ENCODE measurements at places on chromosomes 3 and 15. TPM values are rescaled to one million over a fixed set of nuclear protein-coding genes. Genes with fewer than 3 reads are reported as not detected.
A peak's percentile ranks its signal among the peaks of the same experiment; 100 is the strongest.

Gene KCNMB3
- 5.0 TPM for polyA plus RNA-seq

Gene AADACL2
- polyA plus RNA-seq, result 0.01 TPM

Gene MASP1
- polyA plus RNA-seq, result 56.6 TPM

Gene NPAP1
- 0.36 TPM for polyA plus RNA-seq

Gene FRMD5
- polyA plus RNA-seq, result 1.7 TPM

Gene CD47
- 86.7 TPM for polyA plus RNA-seq

Gene MCTP2
- 18.7 TPM for polyA plus RNA-seq

Gene CYP1A2
- polyA plus RNA-seq, result not detected

GRCh38 chr15:65032801-65033537 is 3.5 kb upstream of the MTFMT start:
- no peaks in the 10 kb centered on the region for H3K36me3 ChIP-seq
- peak overlapping the region; percentile 31 for H3K27ac ChIP-seq
- H3K27me3 ChIP-seq, result no peaks in the 10 kb centered on the region
- DNase-seq, result peak; percentile 76

DNA sequence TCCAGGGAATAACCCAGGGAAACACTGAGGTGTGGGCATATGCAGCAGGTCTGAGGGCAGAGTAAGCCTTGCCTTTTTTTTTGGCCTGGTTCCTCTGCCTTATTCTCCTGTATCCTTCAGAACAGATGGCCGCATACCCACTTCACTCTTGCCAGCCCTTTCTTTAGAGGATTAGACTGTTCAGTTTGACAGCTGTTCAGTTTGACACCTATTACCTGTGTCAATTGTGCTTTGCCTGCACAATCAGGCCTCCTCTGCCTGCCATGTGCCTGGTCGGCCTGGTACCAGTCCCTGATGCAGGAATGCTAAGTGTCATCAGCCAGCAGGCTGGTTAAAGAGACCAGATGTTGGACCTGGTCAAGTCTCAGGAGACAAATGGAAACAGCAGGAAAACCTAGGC is 22.3 kb downstream of the TM6SF1 start:
- no peak overlapping the region for H3K4me3 ChIP-seq

- H3K4me1 ChIP-seq, result peaks cover 6% of the 10 kb centered on the region
- H3K4me3 ChIP-seq, result peak overlapping the region; percentile 63
- no peaks in the 10 kb centered on the region for H3K27me3 ChIP-seq
- DNase-seq, result peak; percentile 98
These were observed 68.7 kb downstream of the SLTM start for GRCh38 chr15:58864602-58865424.

DNA sequence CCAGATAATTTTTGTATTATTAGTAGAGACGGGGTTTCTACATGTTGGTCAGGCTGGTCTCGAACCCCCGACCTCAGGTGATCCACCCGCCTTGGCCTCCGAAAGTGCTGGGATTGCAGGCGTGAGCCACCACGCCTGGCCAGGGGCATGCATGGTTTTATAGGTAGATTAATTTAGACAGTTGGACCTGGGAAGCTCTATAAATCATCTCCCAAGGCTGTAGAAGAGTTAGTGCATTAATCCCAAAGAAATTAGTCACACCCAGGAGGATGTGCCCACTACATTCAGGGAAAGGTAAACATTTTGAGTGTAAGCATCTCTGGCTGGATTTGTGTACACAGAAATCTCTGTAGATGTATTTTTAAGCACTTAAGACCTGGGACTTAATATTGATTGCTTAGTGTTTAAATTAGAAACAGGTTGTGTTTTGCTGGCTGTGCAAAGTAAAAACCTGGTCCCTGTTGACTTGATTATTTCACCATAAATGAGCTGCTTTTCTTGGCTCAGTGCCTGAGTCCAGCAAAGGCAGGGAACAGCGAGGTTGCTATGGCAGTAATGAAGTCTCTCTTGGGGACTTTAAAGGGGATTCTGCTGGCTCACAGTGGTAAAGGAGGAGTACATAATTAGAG is 19.2 kb downstream of the EXOSC7 start:
- H3K27ac ChIP-seq, result peak overlapping the region; percentile 82
- peaks cover 50% of the 10 kb centered on the region for H3K36me3 ChIP-seq
- no peaks in the 10 kb centered on the region for H3K27me3 ChIP-seq

DNA sequence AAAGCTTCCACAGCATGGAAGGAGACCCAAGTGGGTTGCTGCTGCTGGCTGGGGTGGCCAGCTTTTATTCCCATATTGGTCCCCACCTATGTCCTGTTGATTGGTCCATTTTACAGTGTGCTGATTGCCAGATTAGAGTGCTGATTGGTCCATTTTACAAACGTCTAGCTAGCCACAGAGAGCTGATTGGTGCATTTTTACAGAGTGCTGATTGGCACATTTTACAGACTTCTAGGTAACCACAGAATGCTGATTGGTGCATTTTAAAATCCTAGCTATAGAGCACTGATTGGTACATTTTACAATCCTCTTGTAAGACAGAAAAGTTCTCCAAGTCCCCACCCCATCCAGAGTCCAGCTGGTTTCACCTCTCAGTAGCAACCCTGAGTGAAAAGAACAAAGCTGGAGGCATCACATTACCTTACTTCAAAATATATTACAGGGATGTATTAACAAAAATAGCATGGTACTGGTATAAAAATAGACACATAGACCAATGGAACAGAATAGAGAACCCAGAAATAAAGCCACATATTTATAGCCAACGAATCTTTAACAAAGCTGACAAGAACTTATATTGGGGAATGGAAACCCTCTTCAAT is 7.5 kb upstream of the ACVR2B start:
- no peaks in the 10 kb centered on the region for H3K36me3 ChIP-seq
- DNase-seq, result no peak

GRCh38 chr3:97931218-97931617 is 41.0 kb downstream of the RIOX2 start:
- no peaks in the 10 kb centered on the region for H3K4me1 ChIP-seq
- no peak overlapping the region for H3K4me3 ChIP-seq
- H3K27me3 ChIP-seq, result no peaks in the 10 kb centered on the region
- H3K36me3 ChIP-seq, result peaks cover 20% of the 10 kb centered on the region
- DNase-seq, result no peak

DNA sequence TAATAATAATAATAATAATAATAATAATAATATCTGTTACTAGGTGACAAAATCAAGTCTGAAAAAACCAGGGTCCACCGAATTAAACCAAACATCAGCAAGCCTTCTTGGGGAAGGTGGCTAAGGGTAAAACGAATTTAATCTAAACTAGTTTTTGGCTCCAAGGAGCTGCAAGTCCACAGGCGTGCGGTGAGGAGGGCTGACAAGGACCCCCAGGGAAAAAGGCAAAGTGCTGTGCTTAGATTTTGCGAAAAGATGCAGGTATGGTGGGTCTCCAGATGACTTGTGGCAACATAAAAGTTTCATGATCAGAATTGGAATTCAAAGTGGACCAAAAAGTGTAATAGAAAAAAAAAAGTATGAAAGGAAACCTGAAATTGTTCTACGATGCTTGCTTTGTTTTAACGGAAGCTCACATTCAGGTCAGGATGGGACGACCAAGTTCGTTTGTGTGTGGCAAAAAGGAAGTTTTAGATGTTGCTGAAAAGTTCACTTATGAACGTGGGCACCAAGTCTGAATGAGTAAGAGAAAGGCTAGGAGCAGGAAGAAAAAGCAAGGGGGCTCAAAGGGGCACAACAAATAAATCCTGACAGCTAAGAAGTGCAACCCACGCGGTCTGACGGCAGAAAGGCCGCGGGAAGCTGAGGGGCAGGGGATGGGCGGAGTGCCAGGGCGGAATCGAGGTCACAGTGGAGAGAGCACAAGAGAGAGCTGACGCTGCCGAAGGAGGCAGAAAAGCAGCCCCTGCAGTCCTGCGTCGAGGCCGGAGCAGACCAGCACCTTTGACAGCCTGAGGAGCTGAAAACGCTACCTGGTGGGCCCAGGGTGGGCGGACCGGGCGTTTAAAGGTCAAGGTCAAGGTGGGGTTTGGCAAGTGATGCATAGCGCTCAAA is 1.1 kb downstream of the WDR82 start:
- peaks cover 26% of the 10 kb centered on the region for H3K4me1 ChIP-seq
- peak overlapping the region; percentile 96 for H3K27ac ChIP-seq
- H3K4me3 ChIP-seq, result peak overlapping the region; percentile 93
- H3K36me3 ChIP-seq, result peaks cover 10% of the 10 kb centered on the region
- peak; percentile 74 for DNase-seq
- H3K27me3 ChIP-seq, result no peaks in the 10 kb centered on the region

DNA sequence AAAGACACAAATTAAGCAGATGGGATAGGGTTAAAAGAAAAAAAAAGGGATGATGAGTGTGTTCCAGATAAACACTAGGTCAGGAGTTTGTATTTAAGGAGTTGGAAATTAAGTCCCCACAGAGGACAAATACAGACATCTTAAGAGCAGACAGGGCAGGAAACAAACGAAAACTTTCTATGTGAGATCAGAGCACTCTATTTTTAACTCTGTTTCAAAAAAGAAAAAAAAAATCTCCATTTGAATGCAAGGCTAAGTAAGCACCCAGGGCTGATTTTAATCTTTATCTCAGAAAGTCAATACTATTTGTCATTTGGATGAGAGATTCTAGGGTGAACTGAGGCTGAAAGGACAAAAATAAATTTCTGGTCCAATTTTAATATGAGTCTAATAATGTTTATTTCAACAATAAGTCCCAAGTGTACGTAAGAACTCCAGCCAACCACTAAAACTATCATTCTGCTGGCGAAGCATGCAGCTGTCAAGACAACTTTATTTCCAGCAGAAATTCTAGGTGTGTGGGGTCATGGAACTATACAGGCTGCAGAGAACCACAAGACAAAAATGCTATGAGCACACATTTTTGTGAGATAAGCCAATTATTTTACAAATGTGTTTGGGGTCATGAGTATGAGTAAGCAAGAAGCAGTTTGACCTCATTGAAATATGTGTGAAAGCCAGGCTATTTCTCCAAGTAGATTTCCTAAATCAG is 186.1 kb downstream of the FMN1 start:
- no peaks in the 10 kb centered on the region for H3K27me3 ChIP-seq
- H3K36me3 ChIP-seq, result no peaks in the 10 kb centered on the region
- no peaks in the 10 kb centered on the region for H3K4me1 ChIP-seq
- no peak for DNase-seq
- no peak overlapping the region for H3K4me3 ChIP-seq

GRCh38 chr3:78986416-78987101 is 781.2 kb downstream of the ROBO1 start:
- no peak overlapping the region for H3K27ac ChIP-seq
- H3K27me3 ChIP-seq, result no peaks in the 10 kb centered on the region
- DNase-seq, result no peak
- no peak overlapping the region for H3K4me3 ChIP-seq
- H3K36me3 ChIP-seq, result no peaks in the 10 kb centered on the region

- H3K4me3 ChIP-seq, result no peak overlapping the region
- no peaks in the 10 kb centered on the region for H3K36me3 ChIP-seq
- no peaks in the 10 kb centered on the region for H3K4me1 ChIP-seq
- H3K27me3 ChIP-seq, result no peaks in the 10 kb centered on the region
These were observed 39.8 kb upstream of the TRA2B start for GRCh38 chr3:185977679-185978040.

DNA sequence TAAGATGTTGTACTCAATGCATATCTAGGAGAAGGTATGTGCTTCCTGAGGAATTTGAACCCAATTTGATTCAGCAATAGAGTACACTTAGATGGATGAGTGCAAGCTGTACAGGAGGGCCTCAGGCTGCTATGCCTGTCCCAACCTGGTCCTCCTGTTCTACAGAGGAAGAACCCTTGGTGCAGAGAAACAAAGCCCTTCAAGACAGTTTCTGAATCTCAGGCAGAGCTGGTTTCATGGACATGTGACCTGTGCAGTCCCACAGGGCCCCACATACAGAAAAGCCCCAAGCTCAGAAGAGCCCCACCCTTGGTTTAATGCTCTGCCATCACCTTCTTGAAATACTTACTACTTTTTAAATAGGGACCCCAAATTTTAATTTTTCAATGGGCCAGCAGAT is 15.3 kb downstream of the FOXP1 start:
- no peaks in the 10 kb centered on the region for H3K27me3 ChIP-seq
- DNase-seq, result no peak
- H3K27ac ChIP-seq, result peak overlapping the region; percentile 27
- H3K4me3 ChIP-seq, result no peak overlapping the region
- peaks cover 27% of the 10 kb centered on the region for H3K36me3 ChIP-seq

DNA sequence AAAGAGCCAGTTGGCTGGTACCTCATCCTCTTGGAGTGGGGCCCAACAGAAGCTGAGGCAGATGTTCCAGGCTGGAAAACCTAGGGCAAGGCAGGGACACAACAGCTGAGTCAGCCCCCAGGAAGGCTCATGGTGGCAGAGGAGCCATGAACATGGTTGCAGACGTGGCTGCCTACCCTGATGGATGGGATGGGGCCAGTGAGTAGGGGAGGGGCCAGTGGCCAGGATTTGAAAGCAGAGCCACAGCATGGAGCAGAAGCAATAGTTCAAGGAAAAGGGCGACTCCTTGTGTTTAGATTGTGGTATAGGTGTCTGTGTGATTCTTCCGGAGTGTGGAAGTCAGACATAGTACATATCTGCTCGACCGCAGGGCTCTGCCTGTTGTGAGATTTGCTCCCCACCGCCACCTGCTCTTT is 24.2 kb downstream of the PXYLP1 start:
- H3K4me1 ChIP-seq, result no peaks in the 10 kb centered on the region
- DNase-seq, result no peak
- no peak overlapping the region for H3K27ac ChIP-seq
- peaks cover 6% of the 10 kb centered on the region for H3K36me3 ChIP-seq

GRCh38 chr15:92616621-92617548 is 38.7 kb downstream of the FAM174B start:
- no peaks in the 10 kb centered on the region for H3K27me3 ChIP-seq
- H3K36me3 ChIP-seq, result peaks cover 3% of the 10 kb centered on the region
- H3K27ac ChIP-seq, result peak overlapping the region; percentile 52
- DNase-seq, result no peak
- H3K4me1 ChIP-seq, result peaks cover 26% of the 10 kb centered on the region

DNA sequence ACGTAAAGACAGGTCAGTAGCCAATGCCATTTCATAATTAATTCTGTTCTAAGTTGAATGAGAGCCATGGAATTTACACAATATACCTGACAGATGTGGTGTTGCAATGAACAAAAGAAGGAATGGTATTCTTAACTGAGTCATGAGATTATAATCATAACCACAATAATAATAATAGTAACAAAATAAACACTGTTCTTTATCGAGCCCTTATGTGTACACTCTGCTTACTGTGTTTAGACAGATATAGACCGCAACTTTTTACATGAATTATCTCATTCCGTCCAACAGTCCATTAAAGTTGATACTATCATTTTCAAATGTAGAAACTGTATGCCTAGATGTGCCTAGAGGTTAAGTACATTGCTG is 28.2 kb upstream of the SCAANT1 start:
- H3K36me3 ChIP-seq, result peaks cover 8% of the 10 kb centered on the region
- no peak overlapping the region for H3K27ac ChIP-seq
- no peak overlapping the region for H3K4me3 ChIP-seq
